ENCODE measurements at places on chromosomes 2 and 18. TPM values are rescaled to one million over a fixed set of nuclear protein-coding genes. Genes with fewer than 3 reads are reported as not detected.
A peak's percentile ranks its signal among the peaks of the same experiment; 100 is the strongest.

The ESCO1 gene
- total RNA-seq, result 17.5 TPM

- no peak for DNase-seq
Measured at GRCh38 chr2:200013906-200014305, 58.5 kb downstream of the MAIP1 start.

DNA sequence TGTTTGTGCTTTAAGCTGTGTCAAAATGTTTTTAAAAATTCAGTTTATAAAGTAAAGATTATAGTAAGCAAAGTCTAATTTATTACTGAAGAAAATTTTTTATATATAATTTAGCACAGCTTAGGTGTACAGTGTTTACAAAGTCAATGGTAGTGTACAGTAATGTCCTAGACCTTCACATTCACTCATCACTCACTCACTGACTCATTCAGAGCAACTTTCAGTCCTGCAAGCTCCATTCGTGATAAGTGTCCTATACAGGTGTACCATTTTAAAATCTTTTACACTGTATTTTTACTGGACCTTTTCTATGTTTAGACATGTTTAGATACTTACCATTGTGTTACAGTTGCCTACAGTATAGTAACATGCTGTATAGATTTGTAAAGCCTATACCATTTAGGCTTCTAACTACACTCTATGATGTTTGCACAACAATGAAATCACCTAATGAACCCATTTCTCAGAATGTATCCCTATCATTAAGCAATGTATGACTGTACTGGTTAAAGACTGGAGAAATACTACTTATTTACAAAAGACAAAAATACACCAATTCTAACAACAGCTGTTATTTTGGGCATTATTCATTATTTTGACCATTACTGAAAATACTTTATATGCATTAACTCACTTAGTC is 95.1 kb downstream of the STRN start:
- no peak for DNase-seq

The WDR7 gene
- 14.3 TPM for total RNA-seq

The VPS54 gene
- 17.5 TPM for total RNA-seq

DNA sequence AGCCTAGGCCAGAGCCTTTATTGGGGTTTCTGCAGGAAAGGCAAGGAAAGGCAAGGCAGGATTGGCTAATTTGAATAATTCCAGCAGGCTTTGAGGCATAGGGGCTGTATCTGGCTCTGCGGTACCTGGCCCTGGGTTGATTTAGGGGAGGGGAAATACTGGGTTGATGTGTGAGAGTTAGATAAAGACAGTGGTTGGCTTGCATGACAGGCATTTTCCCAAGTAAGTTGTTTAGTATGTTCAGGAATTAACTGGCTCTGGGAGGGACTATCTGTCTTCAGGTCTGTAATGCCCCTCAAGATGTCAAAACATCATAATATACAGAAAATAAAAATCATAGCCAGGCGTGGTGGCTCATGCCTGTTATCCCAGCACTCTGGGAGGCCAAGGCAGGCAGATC is 98.7 kb downstream of the UBR3 start:
- no peak for DNase-seq

The DPYSL5 gene
- total RNA-seq, result 1.2 TPM

- peak; percentile 3 for DNase-seq
Measured at GRCh38 chr2:211598238-211598637, 940.4 kb downstream of the ERBB4 start.

- DNase-seq, result no peak
Measured at GRCh38 chr18:12782521-12782920, 79.7 kb downstream of the PSMG2 start.
